ENCODE measurements at places on chromosomes 6 and 20. TPM values are rescaled to one million over a fixed set of nuclear protein-coding genes. Genes with fewer than 3 reads are reported as not detected.

The CLPSL2 gene
- polyA plus RNA-seq = not detected

GRCh38 chr6:38396209-38396608, 243.5 kb downstream of the BTBD9 start:
- DNase-seq = no peak

- DNase-seq = no peak
Measured at GRCh38 chr6:108574457-108575141, 13.9 kb downstream of the FOXO3 start.

The PDYN gene
- not detected for polyA plus RNA-seq

DNA sequence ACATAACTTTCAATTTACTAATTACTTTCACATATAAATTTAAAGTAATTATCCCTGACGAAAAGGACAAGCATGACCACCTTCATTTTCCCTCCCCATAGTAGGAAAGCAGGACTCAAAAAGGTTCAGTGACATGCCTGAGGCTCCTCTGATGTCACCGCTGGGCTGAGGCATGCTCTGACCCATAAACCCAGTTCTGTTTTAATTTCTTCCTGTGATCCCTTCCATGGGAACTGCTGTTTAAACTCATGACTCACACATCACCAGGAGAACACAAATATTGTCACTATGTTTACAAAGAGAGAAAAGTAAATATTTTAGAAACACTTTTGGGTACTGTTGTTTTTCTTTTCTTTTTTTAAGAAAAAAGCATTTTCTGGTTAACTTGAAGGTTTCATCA, 38.0 kb upstream of the NR2E1 start:
- no peak for DNase-seq

All from CD4-positive, alpha-beta memory T cell (primary cell).